ENCODE measurements at places on chromosomes 5 and 9.

- DNase-seq = no peak
These were observed 310.4 kb downstream of the ACTL7B start for GRCh38 chr9:108545436-108545835.

- no peak for DNase-seq
These were observed 46.6 kb upstream of the COL5A1 start for GRCh38 chr9:134595014-134595413.

GRCh38 chr5:112614285-112614684 lies 123.4 kb upstream of the APC start:
- no peak for DNase-seq

- DNase-seq = no peak
These were observed 320.2 kb downstream of the FAM170A start for GRCh38 chr5:119949426-119949999.

GRCh38 chr9:78261403-78262001 lies 25.6 kb downstream of the CEP78 start:
- no peak for DNase-seq

- DNase-seq = no peak
These were observed 527.8 kb downstream of the KCTD16 start for GRCh38 chr5:144698484-144698883.

DNA sequence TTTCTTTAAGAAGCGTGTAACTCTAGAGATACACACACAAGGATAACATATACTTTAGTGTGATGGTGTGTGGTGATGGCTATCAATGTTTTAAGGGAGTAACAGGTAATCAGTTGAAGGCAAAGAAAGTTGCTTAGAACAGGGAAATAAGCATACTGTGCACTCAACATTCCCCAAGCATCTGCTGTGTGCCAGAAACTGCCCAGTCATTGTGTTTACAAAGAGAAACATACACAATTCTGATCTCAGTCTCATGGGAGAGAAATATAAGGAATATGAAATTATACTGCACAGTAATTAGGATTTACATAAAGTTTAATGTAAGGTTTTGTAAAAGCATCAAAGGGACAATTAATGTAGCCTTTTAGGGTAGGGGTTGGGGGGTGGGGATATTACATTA lies 224.1 kb upstream of the TYRP1 start:
- DNase-seq = no peak

- DNase-seq = no peak
These were observed 14.3 kb downstream of the IL5 start for GRCh38 chr5:132528866-132529634.

DNA sequence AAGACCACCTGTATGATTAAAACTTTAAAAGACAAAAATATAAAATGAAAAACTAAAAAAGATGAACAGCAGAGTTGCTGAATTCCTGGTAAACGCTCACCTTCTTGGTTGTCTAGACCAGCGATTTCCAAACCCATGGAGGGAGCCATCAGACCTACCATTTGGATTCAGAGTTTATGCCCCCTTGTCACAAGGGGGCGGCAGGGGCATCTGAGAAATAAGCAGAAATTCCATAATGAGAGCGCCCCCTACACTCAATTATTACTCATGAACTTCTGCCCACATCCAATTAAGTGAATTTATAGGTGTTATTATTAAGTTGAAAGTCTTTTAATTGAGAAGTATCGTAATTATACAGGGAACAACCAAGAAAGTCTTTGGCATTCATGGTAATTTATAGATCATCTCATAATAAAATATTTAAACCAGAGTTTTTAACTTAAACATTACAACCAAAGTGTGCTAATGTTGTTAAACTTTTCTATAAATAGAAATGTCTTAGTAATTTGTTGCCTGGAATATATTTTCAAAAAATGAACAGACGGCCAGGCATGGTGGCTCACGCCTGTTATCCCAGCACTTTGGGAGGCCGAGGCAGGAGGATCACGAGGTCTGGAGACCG lies 35.2 kb upstream of the SPATA31C2 start:
- no peak for DNase-seq

GRCh38 chr5:136040746-136041415 lies 12.1 kb downstream of the TGFBI start:
- DNase-seq = no peak

DNA sequence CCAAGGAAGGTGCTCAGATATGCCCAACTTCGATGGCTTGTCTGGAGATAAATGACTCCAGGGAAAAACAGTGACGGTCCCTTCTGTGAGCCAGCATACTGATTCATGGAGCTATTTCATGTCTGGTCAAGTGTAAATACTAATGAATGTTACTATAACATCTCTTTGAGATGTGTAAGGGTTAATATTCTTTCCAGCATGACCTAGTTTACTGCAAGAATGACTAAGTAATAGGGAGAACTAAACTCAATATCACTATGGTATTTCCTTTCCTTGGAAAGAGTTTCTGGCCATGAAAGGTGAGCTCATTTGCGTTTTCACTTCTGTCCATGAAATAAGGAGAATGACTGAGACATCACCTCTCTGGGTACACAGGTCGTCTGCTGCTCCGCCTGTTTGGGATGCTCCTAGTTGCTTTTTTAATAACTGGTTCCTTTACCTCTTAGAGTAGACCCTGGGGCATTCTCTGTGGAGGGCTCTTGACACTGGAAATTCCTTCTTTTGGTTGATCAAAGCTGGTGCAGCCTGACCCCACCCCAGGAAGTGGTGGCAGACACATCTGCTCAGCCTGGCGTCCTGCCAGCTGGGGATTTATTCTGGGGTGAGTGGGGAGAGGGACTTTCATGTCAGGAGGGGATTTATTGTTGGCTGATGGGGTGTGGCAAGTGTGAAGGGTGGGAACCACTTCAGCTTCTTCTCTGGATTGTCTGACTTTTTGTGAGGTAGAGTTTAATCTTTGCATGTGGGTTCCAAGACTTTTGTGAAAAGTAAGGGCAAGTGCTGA lies 250.0 kb upstream of the MPDZ start:
- DNase-seq = no peak

GRCh38 chr5:92041206-92041605 lies 658.1 kb upstream of the ARRDC3 start:
- DNase-seq = no peak

DNA sequence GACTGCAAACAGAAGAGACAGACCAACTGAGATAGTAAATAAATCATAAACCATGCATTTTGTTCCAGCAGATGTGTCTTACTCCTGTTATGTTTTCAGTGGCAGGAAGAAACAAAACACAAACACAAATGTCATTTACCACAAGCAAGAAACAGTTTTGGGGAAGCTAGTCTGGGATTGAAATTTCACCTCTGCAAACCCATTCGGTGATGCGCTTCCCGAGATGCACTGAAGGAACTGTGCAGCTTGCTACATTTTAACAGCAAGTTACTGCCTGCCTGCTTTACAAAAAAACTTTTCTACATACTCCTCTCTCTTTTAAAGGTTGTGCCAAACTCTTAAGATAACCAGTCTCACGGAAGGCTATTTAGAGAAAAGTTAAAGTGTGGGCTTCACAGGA lies 3.2 kb downstream of the MACROH2A1 start:
- DNase-seq = no peak

DNA sequence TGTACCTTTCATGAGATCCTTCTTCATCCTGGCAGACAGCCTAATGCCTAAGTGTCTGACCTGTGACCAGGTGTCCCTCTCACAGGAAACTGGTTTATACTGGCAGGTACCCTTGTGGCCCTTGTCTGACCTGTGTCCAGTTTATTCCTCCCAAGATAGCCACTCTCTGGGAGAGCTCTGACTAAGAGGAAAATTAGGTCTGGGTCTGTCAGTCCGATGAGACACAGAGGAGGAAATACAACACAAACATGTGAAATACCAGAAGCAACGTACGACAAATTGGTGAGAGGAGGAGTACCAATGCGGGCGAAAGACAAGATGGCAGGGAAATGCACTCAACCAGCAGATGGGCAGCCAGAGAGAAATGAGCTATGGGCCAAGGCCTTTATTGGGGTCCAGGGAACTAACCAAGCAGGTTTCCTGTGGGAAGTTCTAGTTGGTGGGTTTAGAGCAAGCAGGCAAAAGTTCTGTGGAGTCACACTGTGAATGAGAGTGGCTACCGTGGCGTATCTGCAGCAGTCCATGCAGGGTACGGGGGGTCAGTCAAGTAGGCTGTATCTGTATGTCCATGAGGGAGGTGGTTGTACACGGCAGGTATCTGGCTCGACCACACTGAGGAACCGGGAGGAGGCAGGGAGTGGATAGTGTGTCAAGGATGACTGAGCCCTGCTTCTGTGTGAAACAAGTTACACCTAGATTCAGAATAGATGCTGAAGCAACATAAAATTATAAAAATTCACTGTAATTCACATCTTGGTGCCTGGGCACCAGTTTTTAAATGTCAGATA lies 109.0 kb downstream of the MLLT3 start:
- DNase-seq = no peak

GRCh38 chr5:127410959-127411358 lies 106.5 kb upstream of the PRRC1 start:
- no peak for DNase-seq

DNA sequence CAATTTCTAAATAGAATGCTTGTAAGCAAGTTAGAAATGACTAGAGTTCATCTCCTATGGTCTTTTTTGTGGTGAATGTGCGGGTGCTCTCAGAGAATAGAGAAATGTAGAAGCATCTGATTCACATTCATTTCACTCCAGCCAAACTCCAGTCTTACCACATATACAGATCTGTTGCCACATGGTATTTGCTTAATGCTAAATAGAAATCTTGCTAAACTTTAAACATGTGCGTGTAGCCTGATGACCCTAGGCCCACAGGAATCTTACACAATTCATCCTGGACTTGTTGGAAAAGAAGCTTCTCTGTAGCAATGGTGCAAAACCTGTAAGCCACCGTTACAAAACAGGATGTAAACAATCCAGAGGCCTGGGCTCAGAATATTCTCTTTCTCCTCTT lies 135.2 kb downstream of the PCSK1 start:
- DNase-seq = no peak

DNA sequence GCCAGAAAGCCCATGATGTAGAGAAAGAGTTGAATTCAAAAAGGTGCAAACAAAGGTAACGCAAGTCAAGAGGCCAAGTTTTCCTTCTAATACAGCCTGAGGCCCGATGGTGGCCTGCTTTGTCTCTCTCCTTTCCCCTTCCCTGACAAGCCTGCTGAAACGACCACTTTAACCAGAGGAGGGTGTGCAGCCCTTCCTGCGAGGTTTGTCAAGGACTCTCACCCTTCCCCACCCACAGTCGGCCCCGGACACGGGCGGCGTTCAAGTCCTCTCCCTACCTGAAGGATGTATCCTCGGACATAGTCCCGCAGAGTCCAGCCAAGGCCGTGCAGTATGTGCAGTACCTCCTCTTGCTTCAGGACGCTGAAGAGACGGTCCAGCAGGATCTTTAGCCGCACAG lies 318.2 kb downstream of the BNC2 start:
- no peak for DNase-seq

DNA sequence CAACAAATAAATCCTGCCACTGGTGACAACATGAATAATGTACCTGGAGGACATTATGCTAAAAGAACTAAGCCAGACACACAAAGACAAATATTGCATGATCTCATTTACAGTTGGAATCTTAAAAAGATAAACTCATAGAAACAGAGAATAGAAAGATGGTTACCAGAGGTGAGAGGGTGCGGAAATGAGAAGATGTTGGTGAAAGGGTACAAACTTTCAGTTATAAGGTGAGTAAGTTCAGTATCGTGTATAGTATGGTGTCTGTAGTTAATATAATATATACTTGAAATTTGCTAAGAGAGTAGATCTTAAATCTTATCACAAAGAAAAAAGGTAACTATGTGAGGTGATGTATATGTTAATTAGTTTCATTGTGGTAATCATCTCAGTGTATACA lies 63.3 kb downstream of the PRRC1 start:
- no peak for DNase-seq

GRCh38 chr5:9947225-9947714 lies 302.4 kb downstream of the ATPSCKMT start:
- DNase-seq = no peak

Measured in GM19239 (cell line).